ENCODE measurements at places on chromosomes 2 and 18.

GRCh38 chr2:25240636-25241035 is 72.3 kb upstream of the POMC start:
- DNase-seq: no peak

- DNase-seq: no peak
These were observed 108.3 kb downstream of the PIEZO2 start for GRCh38 chr18:11040823-11041656.

DNA sequence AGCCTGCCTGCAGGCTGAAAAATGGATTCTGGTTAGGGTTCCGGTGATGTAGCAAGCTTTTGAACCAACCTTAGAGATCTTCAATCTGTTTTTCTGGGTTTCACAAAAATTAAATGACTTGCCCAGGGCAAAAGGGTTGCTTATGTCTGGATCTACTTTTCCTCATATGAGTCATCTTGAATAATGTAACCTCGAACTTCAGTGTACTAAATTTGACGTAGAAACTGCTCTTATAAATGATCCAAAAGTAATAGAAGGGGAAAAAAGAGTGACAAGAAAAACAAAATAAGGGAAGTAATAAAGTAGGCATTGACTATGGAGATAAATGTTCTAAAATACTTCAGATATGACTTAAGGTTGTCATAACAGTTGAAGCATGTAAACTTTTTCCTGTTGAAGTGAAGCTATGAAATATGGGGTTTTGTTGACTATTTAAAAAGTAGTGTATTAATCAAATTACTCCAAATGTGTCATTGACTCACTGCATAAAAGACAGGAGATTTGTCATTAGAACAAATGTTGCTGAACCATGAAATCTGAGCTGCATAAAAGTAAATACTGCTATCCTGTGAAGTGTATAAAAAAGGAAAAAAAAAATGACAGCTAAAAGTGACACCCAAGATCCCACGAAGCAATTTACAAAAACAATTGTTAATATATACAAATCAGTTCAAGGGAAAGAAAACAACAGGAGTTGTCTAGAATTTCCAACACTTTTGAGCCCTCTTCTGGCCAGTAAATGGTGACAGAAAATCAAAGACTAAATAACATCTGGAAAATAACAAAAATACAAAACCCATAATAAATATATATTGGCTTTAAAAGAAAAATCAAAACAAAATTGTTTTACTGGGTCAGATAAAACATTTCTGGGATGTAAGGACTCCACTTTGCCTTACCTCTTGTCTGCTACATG is 103.6 kb upstream of the SERPINE2 start:
- DNase-seq: no peak

GRCh38 chr2:45692566-45692965 is 41.1 kb downstream of the PRKCE start:
- no peak for DNase-seq

DNA sequence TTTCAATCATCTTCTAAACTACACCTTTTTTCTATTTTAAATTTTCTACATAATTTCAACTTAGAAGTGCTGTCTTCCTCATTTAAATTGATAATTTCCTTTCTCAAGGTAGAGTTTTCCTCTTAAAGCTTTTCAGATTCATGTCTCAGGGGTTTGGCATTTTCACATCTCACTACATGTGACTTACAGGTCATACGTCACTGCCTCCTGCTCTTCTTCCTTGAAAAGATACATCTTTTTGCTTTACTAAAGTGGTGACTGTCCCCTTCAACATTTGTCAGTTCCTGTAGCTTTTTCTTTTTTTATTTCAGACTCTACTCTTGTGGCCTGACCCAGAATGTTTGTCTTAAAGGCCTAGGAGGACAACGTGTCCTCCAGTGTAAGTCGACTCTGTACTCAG is 17.1 kb upstream of the RUFY4 start:
- DNase-seq: no peak

GRCh38 chr2:26877276-26877675 is 29.3 kb downstream of the DPYSL5 start:
- DNase-seq: no peak

- DNase-seq: no peak
These were observed 50.6 kb upstream of the EHBP1 start for GRCh38 chr2:62654876-62655359.
